ENCODE measurements at places on chromosomes 4 and X.

GRCh38 chr4:57190601-57191481 lies 80.7 kb upstream of the IGFBP7 start:
- DNase-seq = peak; percentile 28

DNA sequence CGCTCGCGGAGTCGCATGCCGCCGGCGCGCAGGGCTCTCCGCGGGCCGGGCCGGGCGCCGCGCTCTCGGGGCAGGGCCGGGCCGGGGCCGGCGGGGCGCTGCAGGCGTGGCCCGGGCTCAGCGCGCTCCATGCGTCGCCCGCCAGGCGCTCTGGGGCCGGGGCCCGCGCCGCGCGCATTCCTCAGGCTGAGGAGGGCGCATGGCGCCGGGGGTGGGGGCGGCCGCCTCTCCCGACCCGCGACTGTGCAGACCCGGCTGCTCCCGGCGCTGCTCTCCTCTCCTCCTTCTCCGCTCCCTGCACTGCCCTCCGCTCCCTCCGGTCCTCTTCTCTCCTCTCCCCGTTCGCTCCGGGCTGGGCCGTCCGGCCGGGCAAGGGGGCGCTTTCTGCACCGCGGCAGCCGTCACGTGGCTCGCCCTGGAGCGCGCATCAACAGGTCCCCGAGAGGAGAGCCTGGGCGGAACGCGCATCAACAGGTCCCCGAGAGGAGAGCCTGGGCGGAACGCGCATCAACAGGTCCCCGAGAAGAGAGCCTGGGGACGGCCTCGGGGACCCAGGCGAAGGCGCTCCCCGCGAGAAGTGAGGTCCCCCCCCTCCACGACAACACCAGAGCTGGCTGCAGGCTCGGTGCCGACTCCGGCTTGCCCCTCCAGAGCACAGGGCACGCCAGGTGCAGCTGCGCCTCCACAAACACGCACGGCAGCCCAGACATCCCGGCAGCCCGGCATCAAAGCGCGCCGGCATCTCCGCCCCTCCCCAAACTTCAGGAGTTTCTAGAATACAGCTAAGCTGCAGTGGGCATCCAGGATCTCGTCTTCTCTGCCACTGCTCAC lies 12.9 kb downstream of the PPP2R3B start:
- peak; percentile 27 for DNase-seq

DNA sequence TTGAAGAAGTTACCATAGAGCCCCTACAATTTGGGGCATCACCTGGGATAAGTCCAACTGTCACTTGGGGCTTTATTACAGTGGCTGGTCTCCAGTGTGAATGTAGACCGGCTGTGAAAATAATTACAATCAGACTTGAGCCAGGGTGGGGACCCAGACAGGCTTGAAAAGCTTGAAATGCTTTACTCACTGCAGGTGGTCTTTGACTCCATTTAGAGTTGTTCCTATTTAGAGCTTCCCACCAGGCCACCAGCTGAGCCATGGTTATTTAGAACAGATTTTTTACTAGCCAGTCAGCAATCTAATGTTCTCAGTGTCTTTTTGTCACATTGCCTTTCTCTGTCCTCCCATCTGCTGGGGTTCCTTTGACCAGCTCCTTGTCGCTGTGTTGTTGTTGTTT lies 5.7 kb downstream of the ARHGAP10 start:
- DNase-seq = peak; percentile 72

- DNase-seq = no peak
These were observed 7.9 kb upstream of the FUNDC1 start for GRCh38 chrX:44550563-44550962.

DNA sequence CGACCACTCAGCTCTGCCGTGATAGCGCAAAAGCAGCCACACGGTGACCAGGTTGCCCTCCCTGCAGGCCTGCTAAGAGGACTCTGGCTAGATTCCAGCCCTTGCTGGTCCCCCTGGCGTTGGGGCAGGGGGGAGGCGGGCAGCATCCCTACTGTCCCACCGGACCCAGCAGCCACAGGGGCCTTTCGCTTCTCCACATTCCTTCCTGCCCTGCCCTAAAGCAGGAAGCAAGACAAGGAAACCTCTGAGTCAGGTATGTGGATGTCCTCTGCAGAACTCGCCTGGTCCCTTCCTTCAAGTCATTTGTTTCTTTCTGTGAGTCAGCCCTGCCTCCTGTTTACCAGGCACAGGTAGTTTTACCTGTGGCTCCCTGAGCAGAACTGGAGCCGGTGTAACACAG lies 60.2 kb upstream of the CLDN34 start:
- no peak for DNase-seq

DNA sequence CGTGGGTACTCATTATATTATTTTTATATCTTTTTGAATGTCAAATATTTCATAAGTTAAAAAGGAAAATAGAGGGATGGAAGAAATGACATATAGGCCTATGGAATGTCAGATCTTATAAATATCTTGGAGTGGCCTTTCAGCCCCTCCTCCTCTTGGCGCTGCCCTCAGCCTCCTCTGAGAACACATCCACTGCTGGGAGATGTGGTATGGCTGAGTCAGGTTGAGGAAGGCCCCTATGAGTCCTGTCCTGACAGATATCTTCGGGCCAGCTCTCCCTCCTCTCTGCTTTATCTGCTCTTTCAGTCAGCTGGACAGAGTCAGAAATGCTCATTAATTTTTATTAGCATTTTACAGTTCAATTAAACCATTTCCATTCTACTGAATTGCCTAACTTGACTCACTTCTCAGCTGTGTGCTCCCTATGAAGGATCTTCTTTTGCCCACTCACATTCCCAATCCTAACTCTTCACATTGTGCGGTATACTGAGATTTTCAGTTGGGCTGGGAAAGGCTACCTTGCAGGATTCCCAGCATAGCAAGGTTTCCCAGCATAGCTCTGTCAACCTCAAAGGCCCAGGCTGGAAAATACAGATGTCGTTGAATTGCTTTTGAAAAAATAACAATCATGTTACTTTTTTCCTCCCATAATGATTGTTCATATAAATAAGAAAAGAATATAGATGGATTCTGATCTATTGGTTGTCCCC lies 128.0 kb downstream of the ARHGEF9 start:
- DNase-seq = peak; percentile 60

DNA sequence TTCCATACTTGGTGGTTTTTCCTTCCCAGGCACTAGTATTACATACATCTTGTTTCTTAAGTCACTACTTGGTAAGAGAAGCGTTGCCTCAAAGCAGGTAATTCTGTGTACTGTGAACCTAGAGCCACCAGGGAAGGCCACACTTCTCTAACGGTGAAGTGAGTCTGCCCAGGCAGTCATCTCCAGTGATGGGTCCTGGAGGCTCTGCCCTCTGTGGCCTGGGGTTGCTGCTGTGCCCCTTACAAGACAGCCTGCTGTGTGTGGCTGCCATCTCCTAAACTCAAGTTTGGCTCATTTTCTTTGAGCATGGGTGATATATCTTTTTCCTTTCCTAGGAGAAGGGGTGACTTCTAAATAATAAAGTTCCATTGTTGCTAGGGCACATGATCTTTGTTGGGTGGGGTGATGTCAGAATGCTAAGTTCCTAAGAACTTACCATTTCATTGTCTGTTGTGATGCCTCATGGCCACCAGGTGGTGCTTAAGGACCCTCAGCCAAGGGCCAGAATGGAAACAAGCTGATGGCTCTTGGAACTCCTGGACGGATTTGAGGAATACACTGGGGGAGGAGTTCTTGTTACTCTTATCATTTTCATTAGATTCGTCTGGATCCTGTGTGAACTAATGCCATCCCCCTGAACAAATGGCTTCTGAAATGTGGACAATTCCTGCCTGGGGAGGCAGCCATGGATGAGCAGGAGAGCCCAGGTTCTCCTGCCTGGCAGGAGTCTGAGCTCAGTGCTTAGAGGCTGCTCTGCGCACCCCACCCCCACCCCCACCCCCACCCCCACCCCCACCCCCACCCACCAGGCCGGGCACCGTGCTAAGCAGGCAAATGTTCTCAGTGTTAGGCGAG lies 41.1 kb upstream of the WDR1 start:
- peak; percentile 68 for DNase-seq

- DNase-seq = peak; percentile 90
These were observed 168.7 kb downstream of the SCFD2 start for GRCh38 chr4:53196882-53197771.

DNA sequence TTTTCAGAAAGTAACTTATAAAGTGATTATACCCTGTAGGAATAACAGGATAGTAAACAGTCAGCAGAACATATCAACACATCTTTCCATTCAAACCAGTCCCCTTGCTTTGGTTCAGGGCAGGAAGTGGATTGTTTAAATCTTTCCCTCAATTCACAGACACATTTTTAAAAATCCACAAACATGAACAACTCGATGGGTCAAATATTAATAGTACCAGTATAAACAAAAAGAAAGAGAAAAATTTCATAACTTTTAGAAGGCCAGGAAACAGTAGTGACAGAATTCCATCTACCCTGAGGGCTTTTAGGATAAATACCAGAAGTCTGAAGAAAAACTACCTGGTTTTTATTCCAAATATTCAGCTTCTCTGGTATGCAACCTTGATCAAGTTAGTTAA lies 1072.8 kb upstream of the PABPC4L start:
- DNase-seq = no peak

DNA sequence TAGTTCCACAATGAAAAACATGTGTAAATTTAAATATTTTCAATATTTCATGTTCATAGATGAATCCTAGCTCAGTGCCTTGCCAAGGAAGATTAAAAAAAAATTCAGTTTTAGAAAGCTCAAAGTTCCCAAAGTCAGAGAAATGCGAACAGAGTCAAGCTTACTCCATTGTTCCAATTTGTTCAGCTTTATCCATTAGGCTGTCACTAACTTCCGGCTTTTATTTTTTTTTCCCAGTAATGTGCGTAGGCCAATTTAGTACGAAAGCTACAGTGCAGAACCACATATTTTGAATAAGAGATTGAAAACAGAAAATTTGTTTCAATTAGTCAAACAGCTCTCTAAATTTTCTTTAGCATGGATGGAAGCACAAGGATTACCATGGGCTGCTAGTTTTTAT lies 23.1 kb upstream of the KLHL2 start:
- no peak for DNase-seq

DNA sequence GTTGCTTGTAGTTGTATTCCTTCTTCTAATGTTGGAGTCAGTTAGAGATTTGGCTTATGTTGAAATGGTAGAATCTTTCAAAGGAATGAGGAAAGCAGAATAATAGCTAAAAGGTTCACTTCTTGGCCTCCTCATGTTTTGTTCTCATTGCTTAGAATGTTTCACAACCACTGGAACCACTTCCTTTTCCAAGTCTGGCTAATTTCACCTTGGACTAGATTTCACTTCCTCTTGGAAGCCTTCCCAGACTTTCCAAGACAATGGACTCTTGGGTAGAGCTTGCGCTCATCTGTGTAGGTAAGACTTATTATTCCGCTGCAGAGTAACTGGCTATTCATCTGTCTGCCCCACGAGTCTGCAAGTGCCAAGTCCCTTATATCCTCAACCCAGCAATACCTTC lies 8.3 kb downstream of the SPATA18 start:
- DNase-seq = peak; percentile 81

DNA sequence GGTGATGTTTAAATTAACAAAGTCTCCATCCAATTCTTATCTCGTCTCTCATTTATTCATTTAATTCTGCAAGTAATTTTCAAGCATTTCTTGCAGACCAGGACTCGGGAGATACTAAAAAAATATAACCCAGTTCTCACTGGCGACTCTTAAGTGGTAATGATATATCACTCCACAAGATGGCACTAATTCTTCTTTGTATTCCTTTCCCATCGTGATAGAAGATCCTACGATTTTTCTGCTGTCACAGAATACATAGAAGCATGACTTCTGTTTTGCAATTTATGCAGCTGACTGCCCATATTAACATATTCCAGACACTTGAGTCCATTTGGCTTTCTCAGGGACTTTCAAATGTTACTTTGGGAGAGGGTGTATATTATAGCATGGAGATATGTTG lies 64.0 kb upstream of the FGF13 start:
- peak; percentile 30 for DNase-seq

All from astrocyte of the spinal cord (primary cell).